ENCODE measurements at places on chromosomes 2 and 18. TPM values are rescaled to one million over a fixed set of nuclear protein-coding genes. Genes with fewer than 3 reads are reported as not detected.

Gene NFATC1
- total RNA-seq, result 108 TPM

Gene COL3A1
- not detected for total RNA-seq

DNA sequence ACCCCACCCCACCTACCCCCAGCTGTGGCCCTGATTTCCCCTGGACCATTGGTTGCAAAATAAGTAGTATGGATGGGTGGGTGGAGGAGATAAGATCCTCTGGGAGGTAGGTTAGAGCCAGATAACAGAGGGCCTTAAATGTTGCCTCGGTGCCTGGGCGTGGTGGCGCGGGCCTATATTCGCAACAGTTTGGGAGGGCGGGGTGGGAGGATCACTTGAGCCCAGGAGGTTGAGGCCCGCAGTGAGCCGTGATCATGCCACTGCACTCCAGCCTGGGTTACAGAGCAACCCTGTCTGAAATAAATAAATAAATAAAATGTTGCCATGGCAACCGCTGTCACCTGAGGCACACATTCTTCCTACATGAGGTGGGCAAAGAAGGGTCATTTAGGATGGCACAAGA, 103.3 kb upstream of the GATA6 start:
- DNase-seq, result no peak

GRCh38 chr2:237724811-237725478, 73.6 kb upstream of the RBM44 start:
- no peak for DNase-seq

DNA sequence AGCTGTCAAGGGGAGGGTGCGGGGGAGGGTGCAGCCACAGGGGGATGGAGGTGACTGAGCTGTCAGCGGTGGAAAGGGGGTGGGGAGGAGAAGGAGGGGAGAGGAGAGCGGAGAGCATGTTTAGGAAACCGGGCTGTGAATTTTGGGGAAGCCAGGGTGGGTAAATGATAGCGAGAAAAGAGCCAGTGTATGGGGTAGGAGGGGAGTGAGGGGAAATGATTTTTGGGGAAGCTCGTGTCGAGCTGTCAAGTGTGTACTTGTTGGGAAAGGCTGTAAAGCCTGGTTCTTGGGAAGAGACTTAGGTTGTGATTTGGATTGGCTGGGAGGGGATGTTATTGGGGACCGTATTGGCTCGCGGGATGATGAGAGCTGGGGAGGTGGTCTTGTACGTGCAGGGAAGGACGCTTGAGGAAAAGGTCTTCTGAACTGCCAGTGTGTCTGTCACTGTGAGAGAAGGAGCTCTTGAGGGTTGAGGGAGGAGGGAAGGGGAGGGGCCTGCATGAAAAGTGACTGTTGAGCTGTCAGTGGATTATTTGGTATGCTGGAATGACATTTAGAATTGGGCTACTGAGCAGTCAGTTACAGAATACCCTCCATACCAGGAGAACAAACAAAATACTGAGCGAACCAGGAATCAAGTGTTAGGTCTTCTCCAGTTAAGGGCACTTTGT, 1.0 kb downstream of the UBR3 start:
- DNase-seq, result peak; percentile 52

Gene TTC21B
- 20.5 TPM for total RNA-seq

Data from T-cell (primary cell).